ENCODE measurements at places on chromosomes 6 and 20.

- no peak for DNase-seq
Observed at GRCh38 chr6:28839443-28840120, 84.2 kb downstream of the TRIM27 start.

- no peak for DNase-seq
Observed at GRCh38 chr6:139446138-139446715, 71.8 kb upstream of the CITED2 start.

GRCh38 chr6:25601800-25602673 is 50.0 kb upstream of the SCGN start:
- DNase-seq, result no peak

DNA sequence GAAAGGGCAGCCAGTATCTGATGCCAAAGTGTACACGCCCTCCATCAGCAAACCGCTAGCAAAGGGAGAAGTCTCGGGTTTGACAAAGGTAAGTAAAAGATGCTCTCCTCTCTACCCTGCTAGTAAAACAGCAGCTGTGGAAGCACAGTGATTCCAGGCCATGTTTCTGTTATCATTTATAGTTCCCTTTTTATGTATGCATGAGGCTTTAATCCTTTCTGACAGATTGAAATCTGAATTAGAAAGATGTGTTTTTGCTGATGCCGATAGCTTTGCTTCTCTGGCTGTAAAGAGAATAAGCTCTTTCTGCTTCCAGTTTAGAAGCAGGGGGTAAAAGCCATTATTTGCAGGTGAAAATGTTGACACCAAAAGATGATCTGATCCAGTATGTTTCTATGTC is 392.4 kb upstream of the SOX4 start:
- DNase-seq, result no peak

- no peak for DNase-seq
Observed at GRCh38 chr20:47167846-47168245, 188.7 kb downstream of the ZMYND8 start.

DNA sequence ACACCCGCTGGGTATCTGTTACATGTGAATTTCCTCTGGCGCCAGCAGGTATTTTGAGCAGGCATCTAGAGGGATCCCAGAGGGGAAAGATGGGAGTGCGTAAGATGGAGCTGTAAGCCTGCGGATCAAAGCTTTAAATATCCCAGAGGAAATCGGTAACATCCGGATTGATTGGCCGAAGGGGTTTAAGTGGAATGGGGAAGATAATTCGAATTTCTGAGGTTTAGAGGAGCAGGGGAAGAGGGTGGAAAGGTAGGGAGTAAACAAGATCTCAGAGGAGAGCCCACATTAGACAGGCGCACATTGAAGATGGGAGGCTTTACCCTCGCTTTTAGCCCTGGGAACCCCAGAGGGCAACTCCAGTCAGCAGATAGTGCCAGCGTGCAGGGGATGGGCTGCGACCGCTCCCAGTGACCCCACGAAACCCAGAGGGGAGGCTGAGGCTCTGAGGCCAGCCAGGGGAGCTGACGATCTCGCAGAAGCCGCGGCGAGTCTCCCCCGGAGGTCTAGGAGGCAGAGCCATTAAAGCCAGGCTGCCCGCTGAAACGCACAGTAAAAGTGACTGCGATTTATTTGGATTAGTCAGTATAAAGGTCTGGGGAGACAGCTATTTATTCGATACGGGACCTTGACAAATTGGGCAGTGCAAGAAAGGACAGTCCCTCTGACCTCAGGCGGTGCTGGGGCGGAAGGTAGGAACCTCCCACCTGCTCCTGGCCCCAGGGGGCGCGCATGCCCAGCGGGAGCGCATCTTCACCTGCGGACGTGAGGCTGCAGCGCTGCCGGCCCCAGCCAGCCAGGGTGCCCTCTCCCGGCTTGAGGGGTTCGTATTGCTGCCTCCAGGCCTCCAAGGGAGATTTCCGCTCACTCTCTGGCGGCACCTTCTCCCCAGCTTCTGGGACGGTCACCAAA is 34.3 kb upstream of the TCF21 start:
- no peak for DNase-seq

GRCh38 chr6:87183687-87184086 is 28.3 kb downstream of the ZNF292 start:
- DNase-seq, result no peak

GRCh38 chr6:56549014-56549413 is 93.7 kb downstream of the DST start:
- no peak for DNase-seq

DNA sequence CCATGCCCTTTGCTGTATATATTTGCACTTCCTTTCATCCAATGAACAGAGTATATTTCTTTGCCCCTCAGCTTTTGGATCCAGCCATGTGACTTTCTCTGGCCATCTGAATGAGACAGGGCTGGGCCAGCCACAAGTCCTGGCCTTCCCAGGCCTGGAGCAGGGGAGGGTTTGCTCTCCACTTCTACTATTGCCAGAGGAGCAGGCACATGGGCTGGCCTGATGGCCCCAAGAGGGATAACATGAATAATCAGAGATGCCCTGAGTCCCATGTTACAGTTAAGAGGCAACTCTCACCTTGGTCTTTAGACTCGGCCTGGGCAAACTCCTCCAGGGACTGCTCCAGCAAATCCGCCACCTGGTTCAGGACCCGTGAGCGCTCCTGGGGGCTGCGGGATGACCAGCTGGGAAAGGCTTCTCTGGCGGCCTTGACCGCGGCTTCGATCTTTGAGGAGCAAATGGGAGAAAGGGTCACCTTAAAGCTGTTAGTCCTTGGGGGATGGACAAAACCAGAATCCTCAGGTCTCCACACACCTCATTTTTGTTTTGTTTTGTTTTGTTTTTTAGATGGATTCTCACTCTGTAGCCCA is 6.3 kb downstream of the ALDH8A1 start:
- no peak for DNase-seq

DNA sequence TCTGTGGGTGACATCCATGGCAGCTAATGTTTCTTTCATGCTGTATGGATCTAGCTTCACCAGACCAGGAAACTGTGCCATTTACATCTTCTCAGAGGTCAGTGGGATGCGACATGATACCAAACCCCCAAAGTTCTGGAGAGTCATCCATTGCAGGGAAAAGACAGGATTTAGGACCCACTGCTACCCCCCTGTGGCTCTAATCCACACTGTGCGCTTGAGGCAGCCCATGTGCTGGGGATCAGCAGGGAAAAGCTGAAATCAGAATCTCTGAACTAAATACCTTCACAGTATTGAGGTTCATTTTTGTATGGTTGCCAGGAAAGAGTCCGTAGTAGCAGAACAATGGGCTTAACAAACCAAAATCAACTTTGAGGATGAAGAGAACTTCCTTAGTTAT is 164.4 kb downstream of the TMEM242 start:
- no peak for DNase-seq

- DNase-seq, result no peak
Observed at GRCh38 chr6:131156411-131156810, 21.1 kb downstream of the AKAP7 start.

- no peak for DNase-seq
Observed at GRCh38 chr6:53692172-53692571, 26.6 kb upstream of the KLHL31 start.

DNA sequence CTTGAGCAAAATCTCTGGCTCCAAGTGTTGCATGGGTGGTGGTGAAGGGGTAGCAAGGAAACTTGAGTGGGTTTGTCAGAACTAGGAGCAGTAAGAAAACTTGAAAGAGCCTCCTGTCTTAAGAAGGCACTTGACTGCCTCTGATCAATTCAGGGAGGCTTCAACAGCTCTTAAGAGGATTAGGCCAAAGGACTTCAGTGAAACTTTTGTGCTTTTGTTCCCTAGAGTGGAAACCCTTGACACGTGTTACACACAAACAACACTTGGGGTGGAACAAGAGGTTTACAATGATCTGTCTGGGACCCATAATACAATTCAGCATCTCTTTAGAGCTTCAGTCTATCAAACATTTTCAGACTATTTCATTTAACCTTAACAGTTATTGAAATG is 80.1 kb upstream of the ARMC2 start:
- DNase-seq, result no peak

DNA sequence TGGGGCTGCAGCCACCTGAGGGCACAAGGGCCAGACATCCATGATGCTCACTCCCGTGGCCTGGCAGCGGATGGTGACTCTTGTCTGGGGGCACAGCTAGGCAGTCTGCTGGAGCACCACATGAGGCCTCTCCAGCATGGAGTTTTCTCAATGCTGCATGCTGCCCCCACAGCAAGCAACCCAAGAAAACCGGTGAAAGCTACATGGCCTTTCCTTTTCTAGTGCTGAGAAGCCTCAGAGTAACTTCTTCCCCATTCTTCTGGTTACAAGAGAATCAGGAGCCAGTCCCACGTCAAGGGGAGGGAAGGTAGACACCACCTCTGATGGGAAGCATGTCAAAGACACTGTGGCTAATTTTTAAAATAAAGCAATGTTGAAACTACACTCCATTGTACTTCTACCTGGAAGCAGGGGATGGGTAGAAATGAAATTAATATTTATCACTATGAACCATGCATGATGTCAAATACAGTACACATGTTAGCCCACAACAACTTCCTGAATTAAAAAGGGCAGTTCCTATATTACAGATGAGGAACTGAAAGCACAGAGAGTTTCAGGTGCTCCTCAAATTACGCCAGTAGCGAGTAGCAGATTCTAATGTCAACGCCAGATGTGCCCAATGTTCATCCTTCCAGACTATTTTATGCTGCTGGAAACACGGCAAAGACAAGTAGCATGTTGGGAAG is 101.5 kb downstream of the LAMP5 start:
- no peak for DNase-seq

DNA sequence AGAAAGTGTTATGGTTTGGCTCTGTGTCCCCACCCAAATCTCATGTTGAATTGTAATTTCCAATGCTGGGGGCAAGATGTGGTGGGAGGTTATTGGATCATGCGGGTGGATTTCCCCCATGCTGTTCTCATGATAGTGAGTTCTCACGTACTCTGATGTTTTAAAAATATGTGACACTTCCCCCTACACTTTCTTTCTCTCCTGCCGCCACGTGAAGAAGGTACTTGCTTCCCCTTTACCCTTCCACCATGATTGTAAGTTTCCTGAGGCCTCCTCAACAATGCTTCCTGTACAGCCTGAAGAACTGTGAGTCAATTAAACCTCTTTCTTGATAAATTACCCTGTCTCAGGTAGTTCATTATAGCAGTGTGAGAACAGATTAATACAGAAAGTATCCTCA is 150.8 kb downstream of the TMEM200A start:
- DNase-seq, result no peak

GRCh38 chr20:10476319-10476724 is 41.2 kb downstream of the SLX4IP start:
- DNase-seq, result no peak

- DNase-seq, result no peak
Observed at GRCh38 chr6:3592371-3592941, 135.6 kb upstream of the SLC22A23 start.

DNA sequence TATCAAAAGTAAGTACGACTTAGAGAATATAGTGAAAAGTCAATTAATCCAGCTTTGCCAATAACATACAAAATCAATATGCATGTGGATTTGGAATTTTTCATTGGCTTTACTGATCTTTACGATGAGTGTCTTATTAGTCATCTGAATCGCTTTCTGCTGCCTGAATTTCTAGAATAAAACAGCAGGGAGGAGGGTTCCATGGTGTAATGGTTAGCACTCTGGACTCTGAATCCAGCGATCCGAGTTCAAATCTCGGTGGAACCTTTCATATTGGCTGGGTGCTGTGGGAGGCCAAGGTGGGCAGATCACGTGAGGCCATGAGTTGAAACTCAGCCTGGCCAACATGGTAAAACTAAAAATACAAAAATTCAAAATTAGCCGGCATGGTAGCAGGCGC is 448.8 kb downstream of the RNF144B start:
- no peak for DNase-seq

DNA sequence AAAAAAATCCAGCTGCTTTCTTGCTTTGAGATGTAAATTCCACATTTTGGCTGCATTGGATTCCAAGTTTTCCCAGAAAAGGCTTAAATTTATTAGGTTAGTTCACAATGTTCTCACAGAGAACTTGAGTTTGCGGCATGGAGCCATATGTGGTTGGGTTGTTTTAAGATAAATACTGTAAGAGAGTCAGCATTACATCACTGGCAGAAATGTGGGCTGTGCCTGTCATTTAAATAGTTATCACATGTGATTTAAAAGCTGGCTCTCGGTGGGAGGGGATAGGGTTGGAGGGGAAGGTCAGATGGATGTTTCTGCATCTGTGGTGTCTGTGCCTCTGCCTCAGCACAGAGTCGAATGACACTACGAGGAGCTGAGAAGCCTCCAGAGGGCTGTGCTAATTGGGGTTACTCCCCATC is 73.8 kb upstream of the SCP2D1 start:
- DNase-seq, result no peak

DNA sequence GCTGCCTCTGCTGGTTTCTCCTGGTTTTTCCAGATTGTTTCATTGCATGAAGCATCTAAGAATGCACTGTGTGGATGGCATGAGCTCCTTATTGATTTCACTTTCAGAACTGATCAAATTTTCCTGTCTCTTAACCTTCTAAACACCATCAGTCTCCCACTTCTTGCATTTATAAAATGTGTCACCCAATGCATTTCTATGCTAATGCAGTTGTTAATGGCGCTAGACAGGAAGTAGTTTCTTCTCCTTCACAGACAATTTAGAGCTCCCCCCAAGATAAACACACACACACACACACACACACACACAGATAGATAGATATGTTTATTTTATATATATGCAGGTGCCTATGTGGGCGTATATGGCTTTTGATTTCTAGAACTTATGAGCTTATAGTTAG is 45.6 kb upstream of the FOXA2 start:
- no peak for DNase-seq

DNA sequence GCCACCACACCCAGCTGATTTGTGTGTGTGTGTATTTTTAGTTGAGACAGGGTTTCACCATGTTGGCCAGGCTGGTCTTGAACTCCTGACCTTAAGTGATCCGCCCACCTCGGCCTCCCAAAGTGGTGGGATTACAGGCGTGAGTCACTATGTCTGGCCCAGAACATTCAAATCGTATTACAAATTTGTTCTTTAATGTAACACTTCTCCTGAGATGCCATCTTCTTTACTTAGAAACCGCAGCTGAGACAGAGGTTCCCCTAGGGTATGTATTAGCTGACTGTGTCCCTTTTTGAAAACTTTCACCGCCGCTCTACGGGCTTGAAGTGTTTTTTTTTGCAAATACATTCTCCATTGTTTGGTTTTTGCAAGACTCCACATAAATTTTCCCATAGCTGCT is 62.6 kb downstream of the TOX2 start:
- DNase-seq, result no peak

DNA sequence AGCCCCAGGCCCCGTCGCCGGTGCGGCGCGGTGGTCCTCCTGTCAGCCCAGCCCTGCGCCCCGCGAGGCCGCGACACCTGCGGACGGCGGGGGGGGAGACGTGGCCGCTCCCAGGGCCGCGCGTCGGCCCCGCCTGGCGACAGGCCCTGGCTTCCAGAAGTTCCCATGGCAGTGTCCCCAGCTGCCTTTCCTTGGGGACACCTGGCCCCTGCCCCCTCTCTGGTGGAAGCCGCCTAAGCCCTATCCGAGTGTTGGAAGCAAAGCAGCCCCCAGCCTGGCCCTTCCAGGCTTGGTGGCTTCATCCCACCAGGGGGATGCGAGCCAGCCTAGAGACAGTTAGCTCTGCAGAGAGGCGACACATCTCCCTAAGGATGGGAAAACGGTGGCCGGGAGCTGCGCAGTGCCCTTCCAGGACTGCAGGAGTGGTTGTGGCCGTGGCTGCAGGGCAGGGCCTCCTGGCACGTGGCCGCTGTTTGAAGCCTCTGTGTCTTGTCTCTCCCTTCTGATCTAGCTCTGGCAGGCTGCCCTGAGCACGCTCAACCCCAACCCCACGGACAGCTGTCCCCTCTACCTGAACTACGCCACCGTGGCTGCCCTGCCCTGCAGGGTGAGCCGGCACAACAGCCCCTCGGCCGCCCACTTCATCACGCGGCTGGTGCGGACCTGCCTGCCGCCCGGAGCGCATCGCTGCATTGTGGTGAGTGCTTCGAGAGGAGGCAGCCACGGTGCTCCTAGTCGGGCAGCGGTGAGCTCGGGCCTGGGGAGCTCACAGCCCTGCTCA is 816 bp downstream of the NPEPL1 start:
- no peak for DNase-seq
